ENCODE measurements at places on chromosomes 2 and 18.

DNA sequence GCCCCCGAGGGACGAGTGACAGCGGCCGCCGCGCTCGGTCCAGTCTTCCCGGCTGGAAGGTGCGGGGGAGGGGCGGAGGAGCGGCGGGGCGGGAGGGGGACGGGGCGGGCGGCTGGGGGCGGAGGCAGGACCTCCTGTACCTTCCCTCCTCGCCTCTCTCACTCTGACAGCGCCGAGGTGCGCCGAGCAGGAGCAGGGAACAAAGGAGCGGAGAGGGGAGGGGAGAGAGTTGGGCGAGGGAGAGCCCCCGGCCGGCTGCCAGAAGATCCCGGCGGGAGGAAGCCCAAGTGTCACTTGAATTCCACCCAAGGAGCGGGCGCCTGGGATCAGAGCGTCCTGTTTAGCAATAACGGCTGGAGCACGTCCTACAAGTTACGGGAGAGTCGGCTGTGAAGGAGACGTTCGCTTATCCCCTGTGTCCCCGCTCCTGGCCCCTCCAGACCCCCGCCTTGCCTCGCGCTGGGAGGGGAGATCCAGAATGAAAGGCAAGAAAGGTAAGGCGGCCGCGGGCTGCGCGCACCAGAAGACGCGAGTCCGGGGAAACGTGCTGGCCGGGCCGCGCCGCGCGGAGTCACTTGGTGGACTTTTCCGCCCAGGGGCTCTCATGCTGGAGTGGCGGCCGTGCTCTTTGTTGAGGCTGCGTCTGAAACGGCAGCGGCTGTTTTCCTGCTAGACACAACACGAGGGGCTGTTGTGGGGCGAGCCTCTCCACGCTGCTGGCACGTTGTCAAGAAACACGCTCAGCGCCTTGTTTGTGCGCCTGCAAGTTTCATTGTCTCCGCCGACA is at the start of gene TGIF1:
Gene TGIF1 (plus strand): TSS at position 161 of the 787 bp plus-strand sequence. CDS start 318 bp downstream, at position 479.
- no peak for DNase-seq

GRCh38 chr18:4986066-4986465 is 211.0 kb downstream of the AKAIN1 start:
- no peak for DNase-seq

GRCh38 chr2:207385903-207386302 is 143.9 kb upstream of the CREB1 start:
- no peak for DNase-seq

DNA sequence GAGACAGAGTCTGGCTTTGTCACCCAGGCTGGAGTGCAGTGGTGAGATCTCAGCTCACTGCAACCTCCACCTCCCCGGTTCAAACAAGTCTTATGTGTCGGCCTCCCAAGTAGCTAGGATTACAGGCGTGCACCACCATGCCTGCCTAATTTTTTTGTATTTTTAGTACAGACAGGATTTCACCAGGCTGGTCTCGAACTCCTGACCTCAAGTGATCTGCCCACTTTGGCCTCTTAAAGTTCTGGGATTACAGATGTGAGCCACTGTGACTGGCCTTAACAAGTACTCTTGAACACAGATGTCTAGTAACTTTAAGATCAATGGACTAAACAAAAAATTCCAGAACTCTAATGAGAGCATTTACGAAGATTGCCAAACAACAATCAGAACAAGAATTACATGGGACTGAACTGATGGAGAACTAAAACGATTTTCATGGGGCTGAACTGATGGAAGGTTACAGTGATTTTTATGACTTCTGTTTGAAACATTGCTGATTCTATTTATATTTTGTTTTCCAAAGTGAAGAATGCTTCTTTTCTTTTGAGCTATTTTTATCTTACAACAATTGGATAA is 46.5 kb upstream of the ST3GAL5 start:
- DNase-seq: no peak

DNA sequence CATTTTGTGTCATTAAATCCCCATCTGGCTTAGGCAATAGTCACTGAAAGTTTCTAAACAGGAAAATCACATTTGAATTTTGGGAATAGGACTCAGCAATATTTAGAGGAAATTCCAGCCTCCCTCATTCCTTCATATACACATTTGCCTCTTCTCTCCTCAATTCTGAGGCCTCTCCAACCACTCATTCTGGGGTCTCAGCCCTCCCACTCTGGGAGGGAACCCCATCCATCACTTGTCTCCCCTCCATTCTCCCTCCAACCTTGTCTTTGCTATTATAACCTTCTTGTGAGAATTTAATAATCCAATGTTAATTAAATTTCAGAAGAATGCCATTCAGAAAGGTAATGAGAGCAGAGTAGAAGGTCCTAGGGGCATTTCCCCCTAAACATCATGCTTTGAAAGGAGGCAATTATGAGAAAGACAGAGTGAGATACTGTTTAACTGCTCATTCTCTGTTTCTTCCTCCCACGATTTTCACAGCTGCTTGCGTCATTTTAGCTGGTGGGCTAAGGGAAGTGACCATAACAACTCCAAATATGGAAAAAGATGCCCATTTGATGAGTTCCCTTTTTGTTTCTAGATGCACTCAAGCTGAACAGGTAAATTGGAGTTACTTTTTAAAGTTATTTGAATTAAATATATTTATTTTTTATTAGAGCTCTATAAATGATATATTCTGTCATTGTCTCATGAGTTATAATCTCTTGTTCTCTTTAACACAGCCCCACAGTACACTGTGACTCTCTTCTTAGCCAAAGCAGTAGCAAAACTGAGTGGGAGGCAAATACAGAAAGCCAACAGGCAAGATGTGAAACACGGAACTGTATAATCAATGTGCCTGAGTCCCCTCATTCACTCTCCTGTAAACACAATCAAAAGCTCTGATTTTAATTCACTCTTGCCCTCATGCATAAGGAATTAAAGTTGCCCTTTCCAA is 135.1 kb downstream of the DLGAP1 start:
- DNase-seq: peak; percentile 13

DNA sequence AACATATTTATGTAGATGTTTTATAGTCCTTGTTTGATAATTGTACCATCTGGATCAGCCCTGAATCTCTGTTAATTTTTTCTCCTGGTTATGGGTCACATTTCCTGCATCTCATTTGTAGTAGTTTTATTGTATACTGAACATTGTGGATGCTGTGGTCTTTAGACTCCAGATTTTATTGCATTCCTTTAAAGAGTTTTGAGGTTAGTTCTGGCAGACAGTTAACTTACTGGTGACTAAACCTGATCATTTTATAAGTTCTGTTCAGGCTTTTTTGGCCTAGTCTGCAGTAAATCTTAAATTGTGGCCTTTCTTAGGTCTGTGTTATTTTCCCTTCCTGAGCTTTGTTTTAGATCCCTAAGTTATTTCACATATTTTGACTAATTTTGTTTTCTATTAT is 84.3 kb downstream of the FANCL start:
- DNase-seq: no peak

- no peak for DNase-seq
Observed at GRCh38 chr2:46827274-46828134, 88.1 kb downstream of the MCFD2 start.
